ENCODE measurements at places on chromosomes 2 and 18.

- DNase-seq = no peak
Observed at GRCh38 chr2:104863146-104863467, 9.2 kb downstream of the POU3F3 start.

GRCh38 chr2:60806988-60807681, 51.1 kb downstream of the PAPOLG start:
- DNase-seq = no peak

DNA sequence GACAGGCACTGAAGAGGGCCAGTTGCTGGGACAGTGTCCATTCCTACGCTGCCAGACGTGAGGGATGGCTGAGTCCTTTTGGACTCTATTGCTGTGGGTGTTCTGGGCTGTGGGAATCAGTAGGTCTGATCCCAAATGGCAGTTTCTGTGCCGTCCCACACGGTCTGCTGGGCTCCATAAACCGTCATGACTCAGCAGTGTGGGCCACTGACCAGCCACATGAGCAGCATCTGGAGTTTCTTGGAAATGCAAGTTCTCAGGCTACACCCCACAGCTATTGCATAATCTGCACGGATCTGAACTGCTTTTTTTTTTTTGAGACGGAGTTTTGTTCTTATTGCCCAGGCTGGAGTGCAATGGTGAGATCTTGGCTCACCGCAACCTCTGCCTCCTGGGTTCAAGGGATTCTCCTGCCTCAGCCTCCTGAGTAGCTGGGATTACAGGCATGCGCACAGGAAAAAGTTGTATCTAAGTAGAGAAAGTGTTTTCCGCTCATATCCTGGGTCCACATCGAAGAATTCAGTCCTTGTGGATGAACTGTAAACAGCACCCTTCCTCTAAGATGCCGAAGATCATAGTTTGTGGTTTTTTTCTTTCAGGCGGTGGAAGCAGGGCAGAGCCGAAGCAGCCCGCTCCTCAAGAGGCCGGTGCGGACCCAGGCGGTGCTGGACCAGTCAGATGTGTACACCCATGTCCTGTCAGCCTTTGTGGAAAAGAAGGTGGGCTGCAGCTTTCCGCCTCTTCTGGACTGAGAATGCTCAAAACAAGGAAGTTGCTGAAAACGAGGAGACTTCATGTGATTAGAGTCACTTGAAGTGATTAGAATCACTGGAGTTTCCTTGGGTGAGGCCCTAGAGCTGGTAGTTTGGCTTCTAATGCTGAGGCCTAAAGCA, 25.5 kb downstream of the RMC1 start:
- DNase-seq = no peak

GRCh38 chr18:32308493-32309120, 118.8 kb downstream of the MEP1B start:
- DNase-seq = no peak

DNA sequence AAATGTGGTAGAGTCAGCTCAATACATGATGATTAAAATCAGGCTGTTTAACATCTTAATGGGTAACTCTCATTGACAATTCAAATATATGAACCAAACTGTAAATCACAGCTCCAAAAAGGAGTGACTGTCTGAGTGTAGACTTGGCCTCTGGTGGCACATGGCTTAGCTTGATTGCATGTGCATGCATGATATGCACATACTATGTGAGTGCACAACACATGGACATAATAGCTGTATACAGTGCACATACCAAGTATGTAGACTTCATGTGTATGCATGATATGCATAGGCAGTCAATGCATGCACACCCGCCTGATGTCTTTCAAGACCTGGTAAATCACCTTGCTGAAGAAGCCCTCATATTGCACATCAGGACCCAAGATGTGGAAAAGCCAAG, 252.0 kb upstream of the SOX11 start:
- no peak for DNase-seq
